ENCODE measurements at places on chromosomes 2 and 18. TPM values are rescaled to one million over a fixed set of nuclear protein-coding genes. Genes with fewer than 3 reads are reported as not detected.

DNA sequence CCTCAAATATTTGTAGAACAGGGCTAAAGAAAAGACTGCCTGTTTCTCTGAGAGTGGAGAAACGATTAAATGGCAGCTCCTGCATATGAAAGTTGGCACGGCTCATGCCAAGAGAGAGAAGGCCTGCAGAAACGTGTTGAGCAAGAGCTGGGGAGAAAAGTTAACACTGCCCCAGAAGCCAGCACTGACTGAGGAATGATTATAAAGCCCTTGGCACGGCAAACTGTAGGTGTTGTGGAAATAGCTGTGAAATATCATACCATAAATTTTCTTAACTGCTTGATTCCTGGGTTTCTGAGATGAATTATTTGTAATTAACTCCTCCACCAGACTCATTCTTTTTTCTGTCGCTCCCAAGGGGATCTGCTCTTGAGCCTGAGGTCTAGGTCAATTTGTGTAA is 4.3 kb downstream of the FRZB start:
- DNase-seq, result peak; percentile 32

DNA sequence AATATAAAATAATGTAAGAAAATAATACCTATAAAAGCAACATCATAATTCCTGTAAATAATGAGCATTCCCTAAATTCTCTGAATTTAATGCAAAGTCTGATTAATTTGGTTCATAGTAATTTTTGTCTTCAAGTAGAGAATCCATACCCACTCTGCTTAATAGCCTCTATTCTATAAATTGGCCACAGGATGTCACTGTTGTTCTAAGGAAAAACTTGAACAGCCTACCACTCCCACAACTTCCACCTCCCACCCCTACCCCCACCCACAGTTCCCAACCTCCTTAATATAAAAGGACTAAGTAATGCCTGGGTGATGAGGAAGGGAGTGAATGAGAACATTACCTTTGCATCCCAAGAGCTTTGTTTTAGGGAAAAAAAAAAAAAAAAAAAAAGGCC is 27.2 kb upstream of the BBS5 start:
- no peak for DNase-seq

DNA sequence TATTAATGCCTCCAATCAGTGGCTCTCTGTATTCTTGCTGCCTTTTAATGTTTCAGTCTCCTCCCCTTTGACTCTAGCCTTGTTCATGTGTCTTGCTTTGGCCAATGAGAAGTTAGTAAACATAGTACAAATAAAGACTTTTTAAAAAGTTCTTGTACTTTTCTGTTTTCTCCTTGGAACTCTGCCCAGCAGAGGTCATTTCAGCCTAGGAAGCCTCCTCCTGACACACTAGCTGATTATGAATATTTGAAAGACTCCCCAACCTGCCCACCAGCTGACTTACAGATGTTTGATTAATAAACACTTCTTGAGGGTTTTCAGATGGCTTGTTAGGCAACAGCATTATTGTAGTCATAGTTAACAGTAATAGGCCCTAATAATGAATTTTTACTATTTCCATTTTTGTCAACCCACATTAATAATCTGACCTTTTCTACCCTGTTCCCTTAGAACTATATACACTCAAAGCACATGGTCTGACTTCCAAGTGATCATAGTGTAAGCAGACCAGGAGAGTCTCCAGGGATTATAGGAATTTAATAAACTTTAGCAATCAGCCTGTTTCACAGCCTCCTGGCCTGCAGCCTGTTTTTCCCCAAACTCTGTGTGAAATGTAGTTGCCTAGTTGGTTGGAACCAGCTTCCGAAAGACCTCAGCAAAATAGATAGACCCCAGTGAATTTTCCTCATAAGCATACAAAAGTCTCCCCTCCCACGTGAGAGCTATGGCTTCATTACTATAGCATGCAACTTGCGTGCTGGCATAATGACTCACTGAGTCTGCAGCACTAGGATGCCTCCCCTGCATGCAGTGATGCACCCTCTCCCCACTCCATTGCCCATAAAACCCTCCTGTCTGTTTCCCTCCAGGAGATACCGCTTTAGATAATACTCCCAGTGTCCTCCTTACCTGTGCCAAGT is 670.7 kb upstream of the ZNF804A start:
- DNase-seq, result no peak

- no peak for DNase-seq
These were observed 39.6 kb upstream of the NEMP2 start for GRCh38 chr2:190574169-190574568.

DNA sequence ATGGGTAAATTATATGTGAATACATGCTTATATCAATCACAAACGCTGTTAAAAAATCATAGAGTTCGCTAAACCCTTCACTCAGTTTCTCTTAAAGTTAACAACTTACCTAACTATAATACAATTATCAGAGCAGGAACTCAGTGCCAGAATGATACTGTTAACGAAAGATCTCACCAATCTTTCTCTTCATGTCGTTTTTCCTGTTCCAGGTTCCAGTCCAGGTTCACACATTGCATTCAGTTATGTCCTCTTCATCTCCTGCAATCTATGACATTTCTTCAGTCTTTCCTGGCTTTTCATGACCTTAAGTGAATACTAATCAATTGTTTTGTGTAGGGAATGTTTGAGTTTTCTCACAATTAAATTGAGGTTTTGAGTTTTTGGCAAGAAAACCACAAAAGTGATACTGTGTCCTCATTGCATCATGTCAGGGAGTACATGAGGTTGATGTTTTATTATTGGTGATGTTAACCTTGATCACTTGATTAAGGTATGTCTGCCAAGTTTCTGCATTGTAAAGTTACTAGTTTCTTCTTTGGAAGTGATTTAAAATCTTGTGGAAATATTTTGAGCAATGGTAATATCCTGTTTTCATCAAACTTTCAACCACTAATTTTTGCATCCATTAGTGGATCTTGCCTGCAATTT is 131.9 kb downstream of the ESCO1 start:
- no peak for DNase-seq

GRCh38 chr2:134976074-134976702 is 57.6 kb downstream of the CCNT2 start:
- no peak for DNase-seq

GRCh38 chr2:241895712-241896641 is 26.4 kb downstream of the RTP5 start:
- peak; percentile 33 for DNase-seq

C2orf15 gene
- total RNA-seq, result 0.26 TPM

EPB41L3 gene
- total RNA-seq, result 28.0 TPM

- DNase-seq, result no peak
These were observed 5.0 kb upstream of the ATP9B start for GRCh38 chr18:79064228-79064627.

ADGRF3 gene
- total RNA-seq, result 0.08 TPM

DNA sequence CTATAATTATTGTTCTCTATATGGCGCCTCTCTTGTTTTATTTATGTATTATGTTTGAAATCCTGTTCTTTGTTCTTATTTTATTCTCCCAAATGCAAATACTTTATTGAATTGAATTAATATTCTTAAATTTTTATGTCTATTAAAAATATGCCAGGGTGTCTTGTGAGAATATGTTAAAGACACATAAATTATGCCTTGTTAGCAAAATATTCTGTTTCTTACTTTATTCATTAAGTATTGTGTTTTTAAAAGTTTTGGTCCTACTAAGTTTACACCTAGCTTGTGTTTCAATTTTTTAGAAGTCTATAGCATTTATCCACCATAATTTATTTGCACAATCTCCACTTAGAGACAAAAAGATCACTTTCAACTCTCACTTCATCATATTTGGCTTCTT is 741.5 kb upstream of the SLC39A10 start:
- DNase-seq, result no peak

DNA sequence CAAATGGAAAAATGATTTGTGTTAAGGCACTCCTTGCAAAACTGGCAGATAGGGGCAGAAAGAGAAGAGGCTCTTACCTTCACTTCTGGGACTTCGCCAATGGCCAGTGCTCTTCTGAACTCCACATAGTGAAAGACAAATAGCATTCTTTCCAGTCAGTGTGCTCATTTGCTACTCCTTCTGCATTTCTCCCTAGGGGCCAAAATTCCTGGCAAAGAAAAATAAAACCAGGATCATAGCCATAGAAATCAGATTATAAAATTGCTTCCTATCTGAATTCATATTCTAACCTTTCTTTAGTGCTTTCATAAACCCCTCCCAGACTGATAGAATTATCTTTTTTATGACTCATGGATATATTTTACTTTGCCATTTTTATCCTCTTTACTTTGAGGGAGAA is 56.9 kb upstream of the PELI1 start:
- DNase-seq, result no peak

DNA sequence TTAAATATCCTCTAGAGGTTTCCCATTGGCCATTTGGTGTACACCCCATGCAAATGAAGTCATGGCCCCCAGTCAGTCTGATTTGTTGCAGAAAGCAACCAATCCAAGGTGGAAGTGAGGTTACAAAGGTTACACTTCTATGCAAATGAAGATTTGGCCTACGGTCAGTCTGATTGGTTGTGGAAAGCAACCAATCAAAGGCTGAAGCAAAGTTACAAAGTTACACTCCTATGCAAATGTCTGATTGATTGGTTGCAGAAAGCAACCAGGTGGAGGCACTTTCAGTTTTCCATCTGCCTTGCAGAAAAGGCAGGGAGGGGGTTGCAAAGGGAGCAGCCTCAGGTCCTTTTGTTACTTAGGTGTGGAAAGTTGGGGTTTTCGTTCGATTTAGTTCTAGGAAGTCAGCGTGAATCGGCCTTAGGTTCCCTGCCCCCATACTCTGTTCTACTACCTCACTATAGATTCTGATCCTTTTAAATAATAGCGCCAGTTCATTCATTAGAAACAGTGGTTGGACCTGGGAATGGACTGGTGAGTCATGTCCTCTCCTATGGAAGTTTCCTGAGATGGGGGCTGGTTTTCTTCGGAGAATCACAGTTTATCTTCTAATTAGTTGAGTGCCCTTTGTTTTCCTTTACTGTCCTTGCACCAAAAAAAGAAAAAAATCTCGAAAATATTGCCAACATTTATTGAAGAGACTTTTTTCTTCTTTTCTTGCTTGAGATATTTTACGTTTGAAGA is 279.5 kb downstream of the AGAP1 start:
- no peak for DNase-seq

ITPRIPL1 gene
- 1.4 TPM for total RNA-seq

DNA sequence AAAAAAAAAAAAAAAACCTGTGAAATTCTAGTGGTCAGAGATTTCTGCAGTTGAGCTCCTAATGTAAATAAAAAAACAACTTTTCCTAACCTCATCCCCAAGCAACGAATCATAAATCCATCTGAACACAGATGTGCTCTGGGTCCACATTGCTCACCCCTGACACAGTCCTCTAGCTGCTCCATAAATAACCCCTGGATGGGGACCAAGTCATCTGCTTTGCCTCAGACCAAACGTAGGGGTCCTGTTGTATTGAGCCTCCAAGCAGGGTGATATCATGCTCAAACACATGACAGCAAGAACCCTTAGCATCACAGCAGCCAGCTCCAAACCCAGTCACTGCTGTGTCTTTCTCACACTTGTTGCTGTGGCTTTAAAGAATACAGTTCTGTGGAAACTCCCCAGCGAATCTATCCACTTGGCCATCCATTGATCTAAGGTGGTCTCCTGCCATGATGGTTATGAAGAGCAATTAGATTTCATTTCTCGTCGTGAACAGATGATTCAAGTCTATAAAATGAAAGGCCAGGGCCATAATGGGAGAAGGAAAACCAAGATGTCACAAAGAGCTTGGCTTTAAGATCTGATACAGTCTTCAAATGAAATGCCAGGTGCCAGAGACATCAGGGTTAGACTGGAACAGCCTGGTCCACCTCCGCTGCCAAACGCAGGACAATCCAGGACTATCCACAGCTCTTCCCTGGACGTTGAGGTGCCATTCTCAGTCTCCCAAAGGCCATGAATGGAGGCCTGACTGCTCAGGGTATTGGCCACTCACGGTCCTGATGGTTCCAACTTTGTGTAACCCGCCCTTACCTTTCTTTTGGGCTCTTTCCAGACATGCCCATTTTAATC is 39.0 kb downstream of the TBC1D8 start:
- peak; percentile 48 for DNase-seq

CNNM3 gene
- 10.3 TPM for total RNA-seq

- no peak for DNase-seq
These were observed 39.0 kb downstream of the RELCH start for GRCh38 chr18:62226047-62226446.

GRCh38 chr2:237321746-237322145 is 92.2 kb downstream of the COL6A3 start:
- DNase-seq, result no peak

GRCh38 chr18:50460716-50461115 is 85.9 kb downstream of the SKA1 start:
- no peak for DNase-seq

DNA sequence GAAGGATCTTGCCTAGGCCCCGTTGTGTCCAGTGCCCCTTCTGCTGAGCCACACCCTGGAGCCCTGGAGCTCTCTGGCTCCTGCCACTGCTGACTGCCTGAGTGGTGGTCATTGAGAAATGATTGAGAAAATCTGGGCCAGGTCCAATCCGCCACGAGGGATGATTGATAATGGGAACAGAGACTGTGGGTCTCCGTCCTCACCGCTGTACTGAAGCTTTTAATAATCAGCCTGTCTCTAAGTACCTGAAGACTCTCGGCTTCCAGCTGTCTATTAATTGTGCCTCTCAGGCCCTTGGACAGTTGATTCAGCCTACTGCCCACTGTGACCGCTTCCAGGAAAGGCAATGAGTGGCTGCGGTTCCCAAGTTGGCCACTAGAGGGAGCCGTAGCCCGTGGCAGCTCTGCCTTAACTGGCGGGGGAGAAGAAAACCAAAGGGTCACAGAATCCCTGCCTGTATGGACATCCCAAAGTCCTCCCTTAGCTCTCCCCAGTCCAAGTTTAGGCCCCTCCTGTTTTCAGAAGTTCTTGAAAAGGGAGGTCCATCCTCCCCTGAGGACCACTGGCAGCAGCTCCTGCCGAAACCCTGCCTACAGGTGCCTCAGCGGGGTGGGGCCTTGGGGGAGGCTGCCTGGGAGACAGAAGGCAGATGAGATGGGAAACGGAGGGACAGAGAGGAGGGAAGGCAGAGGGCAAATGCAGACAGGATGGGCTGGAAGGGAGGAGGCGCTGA is 213.6 kb downstream of the TNS1 start:
- peak; percentile 84 for DNase-seq

POLR1A gene
- total RNA-seq, result 33.4 TPM

DNA sequence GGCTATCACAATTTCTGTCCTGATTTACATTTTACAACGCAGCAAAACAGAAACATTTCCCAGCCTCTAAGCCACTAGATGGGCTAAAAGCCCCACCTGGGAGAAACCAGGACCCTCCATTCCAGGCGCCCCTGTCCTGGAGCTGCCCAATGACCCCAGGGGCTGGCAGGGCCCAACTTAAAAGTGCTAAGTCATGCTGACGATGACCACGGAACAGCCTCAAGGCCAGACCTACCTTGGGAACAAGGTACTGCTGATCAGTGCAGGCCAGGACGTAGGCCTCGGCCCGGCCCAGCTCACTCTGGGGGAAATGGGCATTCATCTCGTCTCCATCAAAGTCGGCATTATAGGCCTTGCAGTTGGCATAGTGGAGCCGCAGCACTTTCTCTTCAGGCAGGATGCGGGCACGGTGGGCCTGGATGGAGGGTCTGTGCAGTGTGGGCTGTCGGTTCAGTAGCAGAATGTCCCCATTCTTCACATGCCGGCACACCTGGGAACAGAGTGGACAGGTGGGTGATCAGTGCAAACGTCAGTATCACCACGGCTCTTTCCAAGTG is 35.8 kb downstream of the POLR1A start:
- DNase-seq, result no peak

GPR45 gene
- not detected for total RNA-seq

Data from left cardiac atrium (tissue), 4 donors.